NCI-H2171 (cell line): ENCODE measurements at places on chromosomes 7 and 10.

DNA sequence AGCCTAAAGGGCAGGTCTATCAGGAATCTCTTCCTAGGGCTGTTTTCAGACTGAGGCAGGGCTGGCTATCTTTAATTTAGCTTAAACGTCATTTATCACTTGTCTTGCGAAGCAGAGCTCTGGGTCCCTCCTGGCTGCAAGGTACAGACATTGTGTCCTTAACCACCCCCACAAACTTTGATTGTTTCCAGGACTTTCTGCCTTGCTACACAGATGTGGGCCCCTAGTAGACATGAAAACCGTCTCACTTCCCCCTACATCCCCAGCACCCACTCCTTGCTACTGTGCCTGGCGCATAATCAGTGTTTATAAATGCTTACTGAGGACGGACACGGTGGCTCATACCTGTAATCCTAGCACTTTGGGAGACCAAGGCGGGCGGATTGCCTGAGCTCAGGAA lies 54.5 kb downstream of the PIP4K2A start:
- DNase-seq = no peak

DNA sequence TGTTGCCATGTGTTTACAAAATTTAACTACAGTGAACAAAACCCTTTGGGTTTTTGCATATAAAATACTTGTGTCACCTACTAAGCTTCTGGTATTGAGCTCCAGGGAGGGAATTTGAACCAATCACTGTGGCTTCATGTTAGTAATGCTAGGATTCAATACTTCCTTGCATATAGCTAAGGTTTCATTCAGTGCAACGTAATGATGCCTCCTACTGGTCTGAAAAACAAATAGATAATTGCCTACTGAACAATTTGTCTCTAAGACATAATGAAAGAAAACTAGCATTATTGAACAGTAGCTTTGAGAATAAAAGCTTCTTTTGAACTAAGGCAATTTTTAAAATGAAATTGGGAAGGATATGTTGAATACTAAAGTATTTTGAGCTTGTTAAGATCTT lies 244.4 kb downstream of the ZWINT start:
- no peak for DNase-seq

DNA sequence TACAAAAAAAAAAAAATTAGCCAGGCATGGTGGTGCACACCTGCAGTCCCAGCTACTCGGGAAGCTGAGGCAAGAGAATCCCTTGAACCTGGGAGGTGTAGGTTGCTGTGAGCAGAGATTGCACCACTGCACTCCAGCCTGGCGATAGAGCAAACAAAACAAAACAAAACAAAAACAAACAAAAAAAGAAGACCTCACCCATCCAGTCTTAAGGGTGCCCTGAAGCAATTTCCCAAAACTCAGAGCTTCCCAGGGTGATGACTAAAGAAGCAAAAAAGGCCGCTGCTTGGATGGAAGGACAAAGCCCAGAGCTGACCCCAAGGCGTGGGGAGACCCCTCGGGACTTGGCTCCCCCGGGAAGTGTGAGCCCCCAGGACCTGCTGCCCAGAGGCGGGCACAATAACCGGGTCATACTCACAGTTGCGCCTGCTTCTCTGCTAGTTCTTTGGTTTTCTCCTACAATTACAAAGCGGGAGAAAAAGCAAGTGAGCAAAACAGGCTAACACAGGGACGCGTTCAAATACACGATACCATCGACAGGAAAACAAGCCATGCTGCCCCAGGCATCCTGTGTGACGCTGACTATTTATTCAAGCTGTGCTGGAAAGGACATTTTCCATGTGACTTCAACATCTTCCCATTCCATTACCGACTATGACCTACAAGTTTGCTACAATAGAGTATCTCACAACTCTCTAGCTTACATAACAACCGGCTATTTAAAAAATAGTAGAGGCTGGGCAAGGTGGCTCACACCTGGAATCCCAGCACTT lies 29.9 kb downstream of the PAPOLB start:
- DNase-seq = no peak

- no peak for DNase-seq
Measured at GRCh38 chr7:130970696-130971095, 236.7 kb upstream of the KLF14 start.

- DNase-seq = peak; percentile 68
Measured at GRCh38 chr10:86968271-86968993, at the start of gene ADIRF. TSS of gene ADIRF (plus strand) at chr10:86968482. CDS start at chr10:86968545, 63 bp downstream.
